CD4-positive, alpha-beta memory T cell (primary cell): ENCODE measurements at places on chromosomes 4 and X.

DNA sequence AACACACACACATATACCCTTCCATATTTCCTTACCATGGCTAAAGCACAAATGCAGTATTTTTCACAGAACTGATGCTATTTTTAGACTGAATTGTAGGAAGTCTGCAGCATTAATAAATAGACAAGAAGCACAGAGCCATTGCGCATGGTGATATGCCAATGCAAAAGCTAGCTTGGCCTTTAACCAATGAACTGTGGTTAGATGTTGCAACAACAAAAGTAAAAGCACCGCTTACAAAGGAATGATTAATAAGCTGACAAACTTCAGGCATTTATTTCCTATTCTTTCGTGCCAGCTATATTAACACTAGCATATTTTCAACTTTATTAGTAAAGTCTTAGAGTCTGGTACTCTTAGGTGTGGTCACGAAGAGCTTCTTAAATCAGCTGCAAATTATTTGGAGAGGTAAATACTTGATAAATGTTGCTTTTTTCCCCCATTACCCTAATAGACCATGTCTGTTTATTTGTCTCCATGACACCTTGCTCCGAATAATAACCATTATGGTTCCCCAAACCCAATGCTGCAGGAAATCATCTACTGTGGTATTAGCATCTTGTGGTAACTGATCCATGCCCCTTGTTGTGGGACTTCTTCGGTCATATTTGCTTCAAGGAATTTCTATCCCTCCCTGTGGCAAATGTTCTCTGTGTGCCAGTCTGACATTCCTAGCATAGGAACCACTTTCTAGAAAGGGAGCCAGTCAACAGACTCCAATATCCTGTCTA lies 306.1 kb upstream of the TAPT1 start:
- DNase-seq = no peak

DNA sequence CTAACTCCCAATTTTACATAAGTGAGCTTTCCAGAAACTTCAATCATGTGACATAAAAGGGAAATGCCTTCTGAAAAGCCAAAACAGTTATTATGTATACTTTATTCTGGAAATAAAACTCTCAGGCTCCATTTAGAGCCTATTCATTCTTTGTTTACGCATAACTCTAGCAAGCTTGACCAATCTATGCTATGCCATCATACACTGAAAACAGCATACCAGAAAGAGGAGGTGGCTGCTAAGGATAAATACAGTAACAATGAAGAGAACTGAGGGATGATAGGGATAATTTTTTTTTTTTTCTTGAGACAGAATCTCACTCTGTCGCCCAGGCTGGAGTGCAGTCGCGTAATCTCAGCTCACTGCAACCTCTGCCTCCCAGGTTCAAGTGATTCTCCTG lies 24.4 kb downstream of the CDKL2 start:
- no peak for DNase-seq

GRCh38 chr4:2059046-2059725 lies at the start of gene NAT8L:
TSS of gene NAT8L (plus strand) at chr4:2059327. CDS start at chr4:2059512, 185 bp downstream.
- no peak for DNase-seq

- no peak for DNase-seq
These were observed 88.9 kb upstream of the FAT1 start for GRCh38 chr4:186812592-186812991.

GRCh38 chr4:38310446-38311043 lies 350.3 kb downstream of the PTTG2 start:
- peak; percentile 86 for DNase-seq
